ENCODE measurements at places on chromosomes 7 and 10.

- no peak for DNase-seq
These were observed 24.6 kb upstream of the REEP3 start for GRCh38 chr10:63496561-63496960.

DNA sequence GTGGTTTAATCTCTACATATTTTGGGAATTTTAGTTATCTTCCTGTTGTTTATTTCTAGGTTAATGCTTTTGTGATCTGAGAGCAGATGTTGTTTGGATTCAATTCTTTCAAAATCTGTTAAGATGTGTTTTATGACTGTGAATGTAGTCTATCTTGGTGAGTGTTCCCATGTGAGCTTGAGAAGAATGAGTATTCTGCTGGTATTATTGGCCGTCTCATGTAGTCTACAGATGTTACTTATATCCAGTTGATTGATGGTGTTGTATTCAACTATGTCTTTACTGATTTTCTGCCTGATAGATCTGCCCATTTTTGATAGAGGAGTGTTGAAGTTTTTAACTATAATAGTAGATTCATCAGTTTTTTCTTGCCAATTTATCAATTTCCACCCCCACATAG lies 141.4 kb upstream of the FOXP2 start:
- DNase-seq = no peak

DNA sequence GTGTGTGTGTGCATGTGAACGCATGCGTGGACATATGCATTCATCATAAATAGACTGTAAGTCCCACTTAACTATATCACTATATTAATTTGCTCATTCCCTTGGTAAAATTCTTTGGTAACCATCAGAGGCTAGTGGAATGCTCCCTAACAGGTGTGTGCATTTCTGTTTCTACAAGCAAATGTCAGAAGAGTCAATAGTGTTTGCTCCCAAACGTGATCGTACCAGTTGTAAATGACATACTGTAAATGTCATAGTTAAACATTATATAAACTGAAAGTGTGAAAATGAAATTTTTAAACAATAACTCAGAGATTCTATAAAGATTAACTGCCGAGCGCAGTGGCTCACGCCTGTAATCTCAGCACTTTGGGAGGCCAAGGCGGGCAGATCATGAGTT lies 94.6 kb downstream of the ANLN start:
- DNase-seq = no peak

DNA sequence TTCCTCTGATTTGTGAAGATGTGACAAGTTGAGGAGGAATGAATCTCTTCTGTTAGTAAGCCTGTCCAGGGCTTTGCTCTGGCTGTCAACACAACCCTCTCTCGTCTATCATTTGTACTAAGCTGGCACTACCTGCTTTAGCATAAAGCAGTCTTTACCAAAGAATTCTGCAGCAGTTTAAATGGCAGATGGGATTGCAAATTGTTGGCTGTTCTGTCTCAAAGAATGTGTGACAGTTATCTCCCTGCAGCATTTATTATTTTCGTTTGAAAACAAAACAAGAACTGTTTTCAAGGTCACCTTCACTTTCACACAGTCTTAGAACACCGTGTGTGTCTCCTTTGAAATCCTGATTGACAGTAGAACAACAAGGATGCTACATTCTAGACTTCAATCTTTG lies 4.8 kb upstream of the LAMB1 start:
- DNase-seq = no peak

- peak; percentile 64 for DNase-seq
These were observed 10.7 kb downstream of the CCDC6 start for GRCh38 chr10:59895629-59896116.
